ENCODE measurements at places on chromosomes 11 and 22.
A peak's percentile ranks its signal among the peaks of the same experiment; 100 is the strongest.

DNA sequence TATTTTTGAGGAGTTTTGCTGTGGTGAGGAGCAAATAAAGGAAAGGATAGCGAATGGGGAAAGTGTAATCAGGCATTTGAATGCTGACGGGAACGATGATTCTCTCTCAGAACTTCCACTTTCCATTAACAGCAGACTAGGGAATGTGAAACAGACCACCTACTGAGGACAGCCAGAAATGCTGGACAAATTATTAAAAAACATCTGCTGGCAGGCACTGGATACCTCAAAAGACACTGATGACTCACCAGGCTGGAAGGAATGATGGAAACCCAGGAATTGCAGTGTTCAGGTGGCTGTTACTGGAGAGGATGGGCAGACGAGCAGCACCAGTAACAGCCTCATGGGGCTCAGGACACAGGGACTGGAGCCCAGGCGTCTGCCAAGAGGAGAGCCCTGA is 33.4 kb downstream of the PLA2G6 start:
- no peak for DNase-seq

DNA sequence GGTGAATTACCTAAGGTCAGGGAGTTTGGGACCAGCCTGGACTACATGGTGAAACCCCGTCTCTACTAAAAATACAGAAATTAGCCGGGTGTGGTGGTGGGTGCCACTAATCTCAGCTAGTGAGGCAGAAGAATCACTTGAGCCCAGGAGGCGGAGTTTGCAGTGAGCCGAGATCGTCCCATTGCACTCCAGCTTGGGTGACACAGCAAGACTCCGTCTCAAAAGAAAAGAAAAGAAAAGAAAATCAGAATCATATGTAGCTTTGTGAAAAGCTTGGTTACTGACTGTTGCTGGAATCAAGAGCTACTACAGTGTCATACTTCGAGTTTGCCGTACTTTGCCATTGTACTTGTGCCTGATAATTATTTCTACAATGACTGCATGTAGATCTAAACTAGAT is 4.2 kb upstream of the TMEM135 start:
- no peak for DNase-seq

DNA sequence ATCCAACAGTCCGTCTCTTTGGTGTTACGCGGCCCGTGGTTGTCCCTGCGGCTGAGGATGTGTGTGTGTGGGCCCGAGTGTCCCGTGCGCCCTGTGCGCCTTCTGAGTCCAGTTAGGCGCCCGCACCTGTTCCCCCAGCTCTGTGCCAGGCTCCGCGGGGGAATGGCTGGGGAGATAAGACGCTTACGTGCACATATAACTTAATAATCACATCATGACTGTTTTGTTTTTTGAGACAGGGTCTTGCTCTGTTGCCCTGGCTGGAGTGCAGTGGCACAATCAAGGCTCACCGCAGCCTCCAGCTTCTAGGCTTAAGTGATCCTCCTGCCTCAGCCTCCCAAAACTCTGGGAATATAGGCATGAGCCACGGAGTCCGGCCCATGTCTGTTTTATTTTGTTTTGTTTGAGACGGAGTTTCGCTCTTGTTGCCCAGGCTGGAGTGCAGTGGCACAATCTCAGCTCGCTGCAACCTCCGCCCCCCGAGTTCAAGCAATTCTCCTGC is 817 bp downstream of the ARL2 start:
- no peak for DNase-seq

GRCh38 chr22:26770624-26771023 is 113.2 kb downstream of the MIAT start:
- DNase-seq = no peak

GRCh38 chr11:827146-827896 is 398 bp upstream of the CRACR2B start:
- DNase-seq = no peak

- DNase-seq = no peak
These were observed 1524.6 kb downstream of the TBC1D22A start for GRCh38 chr22:48287031-48287430.

DNA sequence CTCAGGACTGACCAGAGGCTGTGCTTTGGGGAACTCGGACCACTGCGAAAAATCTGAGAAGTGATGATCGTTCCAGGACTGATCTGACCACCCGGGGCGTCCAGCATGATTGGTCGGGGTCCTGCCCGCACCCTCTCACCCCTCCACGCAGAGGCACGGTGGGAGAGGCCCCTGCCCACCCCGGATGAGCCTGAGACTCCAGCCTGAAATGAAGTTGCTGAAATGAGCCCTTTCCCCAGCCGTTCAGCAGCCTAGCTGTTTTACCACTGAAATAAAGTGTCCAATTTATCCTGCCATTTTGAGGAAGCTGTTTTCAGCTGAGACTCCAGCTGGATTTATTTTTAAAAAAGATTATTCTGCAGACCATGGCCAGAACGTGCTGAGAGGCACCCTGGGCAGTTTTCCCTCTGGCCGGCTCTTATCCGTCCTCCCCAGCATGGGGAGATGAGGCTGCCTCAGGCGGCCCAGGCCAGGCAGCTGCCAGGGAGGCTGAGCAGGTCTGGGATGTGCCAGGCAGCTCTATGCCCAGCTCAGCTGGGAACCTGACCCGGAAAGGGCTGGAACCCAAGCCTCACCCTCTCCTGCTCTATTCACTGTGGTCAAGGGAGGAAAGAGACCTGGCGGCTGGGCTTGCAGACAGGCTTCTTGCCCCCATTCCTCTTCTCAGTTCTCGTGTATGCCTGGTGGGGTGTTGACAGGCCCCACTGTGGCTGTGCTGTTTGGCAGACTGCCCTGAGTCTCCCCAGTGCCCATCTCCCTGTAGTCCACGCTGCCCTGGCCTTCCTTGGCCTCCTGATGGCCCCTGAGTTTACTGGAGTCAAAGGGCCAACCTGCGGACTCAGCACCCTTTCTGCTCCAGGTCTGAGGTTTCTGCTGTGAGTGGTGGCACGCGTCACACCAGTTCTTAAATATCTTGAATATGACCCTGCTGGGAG is 161.0 kb upstream of the B3GAT1 start:
- DNase-seq = no peak

DNA sequence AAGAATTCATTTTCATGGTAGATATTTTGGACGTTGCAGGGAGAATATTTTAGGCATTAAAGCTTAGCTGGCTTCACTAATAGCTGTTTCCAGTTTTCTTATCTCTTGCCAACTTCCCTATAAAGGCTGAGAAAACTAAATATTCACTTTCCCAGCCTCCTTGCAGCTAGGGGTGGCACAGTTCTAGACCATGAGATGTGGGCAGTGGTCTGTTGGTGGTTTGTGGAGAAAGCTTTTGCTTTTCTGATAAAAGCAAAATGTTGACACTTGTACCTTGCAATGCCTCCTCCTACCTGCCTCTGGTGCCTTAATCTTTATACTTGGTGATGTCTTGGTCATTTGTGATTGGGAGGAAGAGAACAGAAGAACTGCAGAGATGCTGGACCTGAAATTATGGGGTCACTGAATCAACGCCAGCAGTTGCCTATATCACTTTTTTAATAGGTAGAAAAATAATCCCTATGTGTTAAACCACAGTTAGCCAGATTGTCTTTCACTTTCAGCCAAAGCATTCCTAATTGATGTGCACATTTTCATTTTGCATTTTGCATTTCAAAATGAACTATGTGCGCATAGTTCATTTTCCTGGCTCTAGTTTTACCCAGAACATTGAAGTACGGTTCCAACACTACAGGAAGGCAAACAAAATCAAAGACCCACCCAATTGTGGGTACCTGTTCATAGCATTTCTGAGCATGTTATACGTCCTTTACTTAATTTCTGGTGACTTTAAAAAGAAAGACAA is 24.9 kb upstream of the ABTB2 start:
- DNase-seq = no peak

DNA sequence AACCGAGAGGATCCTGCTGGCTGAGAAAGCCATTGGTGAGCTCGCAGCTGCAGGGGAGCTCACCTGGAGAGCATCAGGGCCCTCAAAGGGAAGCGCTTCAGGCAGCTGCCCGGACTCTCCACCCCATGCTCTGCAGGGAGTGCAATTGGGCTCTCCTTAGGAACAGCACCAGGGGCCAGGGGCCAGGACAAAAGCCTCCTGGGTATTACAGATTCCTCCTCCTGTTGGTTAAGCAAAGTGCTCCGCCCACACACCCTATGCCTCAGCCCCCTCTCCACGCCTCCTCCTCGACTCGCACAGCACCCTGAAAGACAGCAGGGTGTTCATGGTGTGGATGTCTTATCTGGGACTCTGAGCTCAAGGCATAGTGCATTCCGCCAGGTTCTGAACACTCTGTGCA is 139.9 kb downstream of the SHANK2 start:
- no peak for DNase-seq

DNA sequence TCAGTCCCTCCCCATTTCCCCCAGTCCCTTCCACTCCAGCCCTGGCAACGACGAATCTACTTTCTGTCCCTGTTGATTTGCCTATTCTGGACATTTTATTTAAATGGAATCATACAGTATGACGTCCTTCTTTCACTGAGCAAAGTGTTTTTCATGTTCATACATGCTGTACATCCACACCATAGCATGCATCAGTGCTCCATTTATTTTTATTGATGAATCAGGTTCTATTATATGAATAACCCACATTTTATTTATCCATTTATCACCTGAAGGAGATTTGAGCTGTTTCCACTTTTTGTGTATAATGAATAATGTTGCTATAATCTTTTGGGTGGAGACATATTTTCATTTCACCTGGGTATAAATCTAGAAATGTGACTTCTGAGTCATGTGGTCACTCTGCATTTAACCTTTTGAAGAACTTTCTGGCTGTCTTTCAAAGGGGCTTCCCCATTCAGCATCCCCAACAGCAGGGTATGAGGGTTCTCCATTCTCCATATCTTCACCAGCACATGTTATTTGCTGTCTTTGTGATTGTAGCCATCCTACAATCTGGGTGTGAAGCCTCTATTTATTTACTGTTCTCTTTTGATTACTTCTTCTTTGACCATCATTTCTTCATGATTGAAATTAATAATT is 531.7 kb downstream of the ETS1 start:
- DNase-seq = no peak

- DNase-seq = no peak
These were observed 15.7 kb downstream of the TIMP3 start for GRCh38 chr22:32817137-32817730.

GRCh38 chr11:107017104-107017432 is 1.2 kb downstream of the GUCY1A2 start:
- DNase-seq = no peak

- DNase-seq = no peak
These were observed 412.6 kb downstream of the TENM4 start for GRCh38 chr11:79028225-79028624.

- peak; percentile 15 for DNase-seq
These were observed 541.9 kb upstream of the CCDC90B start for GRCh38 chr11:83827940-83828554.

GRCh38 chr11:78825591-78826020 is 250.9 kb upstream of the NARS2 start:
- DNase-seq = no peak

DNA sequence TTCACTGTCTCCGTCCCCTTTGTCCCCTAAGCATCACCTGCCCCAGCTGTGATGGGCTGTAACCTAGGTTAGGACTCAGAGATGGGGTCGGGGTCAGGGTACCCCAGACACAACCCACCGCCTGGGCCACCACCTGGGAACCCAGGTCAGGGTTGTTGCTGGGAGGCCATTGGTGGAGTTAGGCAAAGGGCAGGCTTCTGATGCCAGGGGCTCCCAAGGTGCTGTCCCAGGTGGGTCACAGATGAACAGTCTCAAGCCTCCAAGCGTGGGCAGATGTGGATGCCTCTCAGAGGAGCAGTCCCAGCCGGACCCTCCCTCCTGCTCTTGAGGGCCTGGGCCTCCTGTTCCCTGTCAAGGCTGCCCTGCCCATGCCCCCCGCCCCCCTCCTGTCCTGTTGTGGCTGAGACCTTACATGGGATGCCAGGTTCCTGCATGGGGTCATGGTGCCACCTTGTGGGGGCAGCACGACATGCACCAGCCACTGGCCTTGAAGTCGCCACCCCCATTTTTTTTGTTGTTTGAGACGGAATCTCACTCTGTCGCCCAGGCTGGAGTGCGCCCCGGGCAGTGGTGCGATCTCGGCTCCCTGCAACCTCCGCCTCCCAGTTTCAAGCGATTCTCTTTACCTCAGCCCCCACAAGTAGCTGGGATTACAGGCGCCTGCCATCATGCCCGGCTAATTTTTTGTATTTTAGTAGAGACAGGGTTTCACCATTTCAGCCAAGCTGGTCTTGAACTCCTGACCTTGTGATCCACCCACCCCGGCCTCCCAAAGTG is 12.1 kb downstream of the GATD1 start:
- no peak for DNase-seq

- DNase-seq = no peak
These were observed 12.6 kb upstream of the IL18BP start for GRCh38 chr11:71986131-71986530.

DNA sequence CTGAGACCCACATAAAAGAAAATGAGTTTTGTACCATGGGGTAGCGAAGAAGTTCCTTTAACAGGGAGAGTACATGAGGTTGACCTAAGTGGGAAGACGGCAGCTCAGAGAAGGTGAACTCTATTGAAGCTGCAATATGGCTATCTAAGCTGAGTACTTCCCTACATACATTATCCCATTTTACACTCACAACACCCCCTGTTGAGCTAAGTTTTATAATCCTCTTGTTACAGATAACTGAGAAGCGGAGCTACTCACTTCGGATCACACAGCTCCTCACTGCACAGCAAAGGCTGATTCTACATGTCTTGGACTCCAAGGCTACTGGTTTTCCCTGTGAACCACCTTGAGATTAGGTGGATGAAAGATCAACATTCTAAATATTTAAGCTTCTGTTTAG is 8.2 kb upstream of the PIWIL4 start:
- no peak for DNase-seq

GRCh38 chr11:1946812-1947484 is at the start of gene MRPL23:
MRPL23 (plus strand) TSS chr11:1947332; CDS start chr11:1947363, 31 bp downstream.
- no peak for DNase-seq

DNA sequence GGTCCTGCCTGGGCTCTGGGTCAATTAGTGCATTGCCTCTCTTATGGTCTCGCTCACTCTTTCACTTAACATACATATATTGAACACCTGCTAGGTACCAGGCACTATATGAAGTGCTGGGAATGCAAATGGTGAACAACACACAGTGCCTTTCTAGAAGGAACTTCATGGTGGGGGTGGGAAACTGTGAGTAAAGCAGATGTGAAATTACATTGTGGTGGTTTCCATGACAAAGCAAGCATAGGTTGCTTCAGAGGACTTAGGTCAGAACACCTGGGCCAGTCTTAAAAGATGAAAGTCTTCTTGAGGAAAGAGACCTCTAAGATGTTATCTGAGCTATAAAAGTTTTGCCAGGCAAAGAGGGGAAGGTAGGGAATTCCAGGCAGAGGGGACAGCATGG is 231.3 kb downstream of the BUD13 start:
- no peak for DNase-seq

GRCh38 chr11:88535266-88535665 is 197.7 kb upstream of the CTSC start:
- DNase-seq = no peak

- no peak for DNase-seq
These were observed 2.9 kb downstream of the IL18 start for GRCh38 chr11:112161012-112161411.

DNA sequence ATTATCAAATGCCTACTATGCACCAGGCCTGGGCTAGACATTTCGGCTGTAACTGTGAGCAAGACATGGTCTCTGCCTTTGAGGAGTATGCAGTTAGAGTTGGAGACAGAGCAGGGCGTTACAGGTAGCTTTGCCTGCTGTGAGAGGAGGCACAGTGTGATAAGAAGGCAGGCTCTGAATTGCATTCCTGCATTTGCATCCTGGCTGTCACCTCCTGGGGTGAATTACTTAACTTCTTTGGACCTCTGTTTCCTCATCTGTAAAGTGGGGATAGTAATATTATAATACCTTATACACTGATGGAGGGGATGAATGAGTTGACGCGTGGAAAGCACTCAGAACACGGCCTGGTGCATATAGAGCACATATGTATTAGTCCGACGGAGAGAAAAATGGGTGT is 118.1 kb upstream of the ARHGAP20 start:
- DNase-seq = no peak

GRCh38 chr11:19800162-19800561 is 87.5 kb downstream of the NAV2 start:
- DNase-seq = no peak
